ENCODE measurements at places on chromosomes 7 and 10.

DNA sequence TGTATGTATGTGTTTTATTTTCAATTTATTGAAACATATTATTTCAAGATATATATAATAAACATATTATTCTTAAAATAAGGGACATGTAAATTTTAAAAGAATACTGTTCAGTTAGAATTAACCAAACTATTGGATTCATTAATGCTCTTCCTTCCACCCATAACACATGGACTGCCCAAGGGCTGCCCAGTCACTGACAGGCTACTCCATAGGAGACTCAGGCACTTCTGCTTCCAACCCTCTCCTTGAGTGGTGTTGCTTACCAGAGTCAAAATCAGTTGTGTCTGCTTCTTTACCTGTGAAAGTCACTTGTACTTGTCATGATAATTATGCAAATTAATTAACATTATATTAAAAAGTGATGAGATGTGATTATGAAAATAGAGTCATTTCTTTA, 9.8 kb upstream of the GPR37 start:
- DNase-seq, result no peak

GRCh38 chr10:103504181-103504783, 10.8 kb downstream of the NEURL1 start:
- peak; percentile 74 for DNase-seq

GRCh38 chr7:144632724-144633123, 203.1 kb downstream of the TPK1 start:
- no peak for DNase-seq

DNA sequence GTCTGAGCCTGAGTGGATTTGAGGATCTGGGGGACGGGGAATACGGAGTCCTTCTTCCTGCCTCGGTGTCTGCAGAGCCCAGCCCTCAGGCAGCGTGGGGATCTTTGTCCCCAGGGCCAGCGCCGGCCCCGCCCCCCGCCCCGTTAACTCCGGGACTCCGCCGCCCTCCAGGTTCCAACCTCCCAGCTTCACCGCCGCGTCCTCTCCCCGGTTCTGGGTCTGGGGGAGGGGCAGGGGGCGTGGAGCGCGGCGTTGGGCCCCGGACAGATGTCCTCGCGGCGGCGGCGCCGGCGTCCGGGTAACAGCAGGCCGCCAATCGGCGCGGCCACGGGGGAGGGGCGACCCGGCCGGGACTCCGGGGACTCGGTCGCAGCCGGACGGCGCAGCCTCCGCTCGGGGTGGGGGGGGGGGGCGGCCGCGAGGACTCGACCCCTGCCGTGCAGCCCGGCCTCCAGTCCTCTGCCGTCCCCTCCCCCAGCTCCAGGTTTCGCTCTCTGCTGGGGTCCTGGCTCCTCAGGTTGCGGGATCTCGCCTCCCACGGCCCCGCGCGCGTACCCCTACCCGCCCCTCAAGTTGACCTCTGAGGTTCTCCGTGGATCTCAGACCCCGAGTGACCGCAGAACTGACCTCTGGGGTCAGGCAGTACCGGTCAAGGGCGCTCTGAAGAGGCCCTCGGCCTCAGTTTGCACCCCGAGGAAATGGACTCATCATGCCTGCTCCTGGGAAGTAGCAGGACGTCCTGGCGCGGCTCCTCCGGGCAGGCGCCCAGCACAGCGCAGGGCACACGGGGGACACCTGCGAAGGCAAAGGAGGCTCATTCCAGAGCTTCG, 2.3 kb upstream of the ELFN1 start:
- DNase-seq, result no peak

DNA sequence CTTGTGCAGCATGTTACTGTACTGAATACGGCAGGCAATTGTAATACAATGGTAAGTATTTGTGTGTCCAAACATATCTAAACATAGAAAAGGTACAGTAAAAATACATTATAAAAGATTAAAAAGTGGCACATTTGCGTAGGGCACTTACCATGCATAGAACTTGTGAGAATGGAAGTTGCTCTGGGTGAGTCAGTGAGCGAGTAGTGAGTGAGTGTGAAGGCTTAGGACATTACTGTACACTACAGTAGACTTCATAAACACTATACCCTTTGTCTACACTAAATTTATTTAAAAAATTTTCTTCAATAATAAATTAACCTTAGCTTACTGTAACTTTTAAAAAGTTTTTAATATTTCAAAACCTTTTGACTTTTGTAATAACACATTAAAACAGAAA, 37.5 kb downstream of the BPGM start:
- no peak for DNase-seq

DNA sequence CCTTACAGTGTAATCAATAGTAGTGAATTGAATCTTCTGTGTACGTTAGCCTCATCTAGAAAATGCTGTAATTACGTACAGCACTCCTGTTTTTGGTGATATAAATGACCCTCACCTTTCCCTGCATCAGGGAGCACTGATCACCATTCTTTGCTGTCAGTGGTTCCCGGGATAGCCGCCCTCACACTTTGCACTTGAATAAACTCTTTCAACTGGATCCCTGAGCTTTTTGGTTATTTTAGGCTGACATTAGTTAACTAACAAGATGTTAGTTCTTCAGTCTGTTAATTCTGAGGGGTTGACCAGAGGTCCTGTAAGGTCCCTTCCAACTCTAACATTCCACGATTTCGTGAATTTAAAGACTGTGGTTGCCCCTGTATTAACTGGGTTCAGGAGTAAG, 23.4 kb upstream of the ZC3HAV1 start:
- no peak for DNase-seq

- DNase-seq, result no peak
Measured at GRCh38 chr7:146660839-146661238, 544.2 kb downstream of the CNTNAP2 start.

DNA sequence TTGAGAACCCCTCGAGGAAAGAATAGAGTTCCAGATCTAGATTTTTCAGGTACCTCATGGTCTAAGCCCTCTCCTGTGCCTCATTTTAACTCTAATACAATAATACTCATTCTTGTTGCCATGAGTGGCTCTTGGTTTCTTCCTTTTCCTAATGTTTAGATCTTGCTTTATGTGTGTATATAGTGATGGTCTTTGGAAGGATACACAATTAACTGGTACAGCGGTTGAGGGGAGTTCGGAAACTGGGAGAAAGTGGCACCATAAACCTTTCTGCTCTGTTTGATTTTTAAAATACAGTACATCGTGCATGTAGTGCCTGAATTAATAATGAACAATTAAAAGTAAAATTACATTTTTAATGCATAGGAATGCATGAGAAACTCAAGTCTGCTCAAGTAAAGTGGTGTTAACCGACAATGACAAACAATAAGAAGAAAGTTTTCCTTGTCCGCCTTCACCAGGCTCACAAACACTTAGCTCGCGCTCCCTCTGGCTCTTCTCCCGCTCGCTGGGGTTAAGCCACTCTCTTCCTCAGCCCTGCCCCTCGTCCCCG, 386 bp upstream of the EIF4EBP2 start:
- no peak for DNase-seq

GRCh38 chr10:108515821-108516220, 1351.3 kb upstream of the SORCS1 start:
- DNase-seq, result no peak

- DNase-seq, result no peak
Measured at GRCh38 chr7:139362981-139363380, 3.3 kb downstream of the LUC7L2 start.

- DNase-seq, result no peak
Measured at GRCh38 chr10:99375426-99375825, 46.3 kb downstream of the CNNM1 start.

- DNase-seq, result no peak
Measured at GRCh38 chr7:140261522-140261921, 84.7 kb upstream of the KDM7A start.

- DNase-seq, result no peak
Measured at GRCh38 chr7:73960548-73960947, 67.4 kb upstream of the ELN start.

DNA sequence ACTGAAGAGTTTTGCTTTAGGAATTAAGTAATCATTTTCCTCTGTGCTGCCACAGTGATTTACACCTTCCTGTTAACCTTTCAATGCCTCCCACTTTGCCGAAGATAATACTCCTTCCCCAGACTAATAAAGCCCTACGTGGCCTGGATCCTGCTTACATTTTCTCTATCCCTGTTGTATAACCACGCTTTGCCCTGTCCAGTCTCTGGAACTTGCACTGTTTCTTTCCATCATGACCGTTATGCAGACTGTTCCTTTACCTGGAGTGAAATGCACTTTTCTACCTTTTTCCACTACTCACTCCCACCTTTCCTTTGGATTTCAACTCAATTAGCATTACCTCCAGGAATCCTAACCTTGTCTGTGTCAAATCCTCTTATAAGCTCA, 154.4 kb downstream of the PRKG1 start:
- DNase-seq, result no peak

DNA sequence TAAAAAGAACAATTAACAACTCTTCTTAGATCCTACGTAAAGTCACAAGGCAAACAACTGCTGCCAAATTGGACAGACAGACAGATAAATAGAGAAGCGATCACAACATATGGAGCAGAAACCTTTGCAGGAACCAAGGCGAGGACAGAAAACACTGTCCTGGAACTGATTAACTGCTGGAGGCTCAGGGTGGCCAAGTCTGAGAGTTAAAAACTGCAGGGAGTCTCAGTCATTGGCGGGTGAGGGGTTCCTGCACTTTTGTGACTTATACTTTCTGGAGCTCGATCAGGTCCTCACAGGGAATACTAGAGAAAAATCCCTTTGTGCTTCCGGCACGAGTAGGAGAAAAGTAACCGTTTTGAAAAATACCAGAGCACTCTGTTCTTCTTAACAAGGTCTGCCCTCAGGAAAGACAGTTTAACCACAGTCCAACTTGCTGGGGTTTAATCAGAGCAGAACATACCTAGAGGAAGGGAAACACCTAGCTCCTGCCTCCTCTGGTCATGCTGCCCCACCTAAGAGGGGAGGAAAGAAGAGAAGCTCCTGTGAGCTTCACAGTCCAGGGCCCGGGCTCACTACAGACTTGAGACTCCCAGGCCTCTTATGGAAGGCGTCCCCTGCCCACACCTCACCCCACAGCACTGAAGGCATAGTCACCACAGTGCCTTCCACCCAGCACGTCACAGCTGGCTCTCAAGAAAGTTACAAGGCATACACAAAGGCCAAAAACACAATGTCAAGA, 74.9 kb downstream of the LARP4B start:
- DNase-seq, result no peak

GRCh38 chr10:133024704-133025557, 62.8 kb upstream of the ADGRA1 start:
- no peak for DNase-seq

- no peak for DNase-seq
Measured at GRCh38 chr7:44264221-44264931, 61.0 kb downstream of the CAMK2B start.

DNA sequence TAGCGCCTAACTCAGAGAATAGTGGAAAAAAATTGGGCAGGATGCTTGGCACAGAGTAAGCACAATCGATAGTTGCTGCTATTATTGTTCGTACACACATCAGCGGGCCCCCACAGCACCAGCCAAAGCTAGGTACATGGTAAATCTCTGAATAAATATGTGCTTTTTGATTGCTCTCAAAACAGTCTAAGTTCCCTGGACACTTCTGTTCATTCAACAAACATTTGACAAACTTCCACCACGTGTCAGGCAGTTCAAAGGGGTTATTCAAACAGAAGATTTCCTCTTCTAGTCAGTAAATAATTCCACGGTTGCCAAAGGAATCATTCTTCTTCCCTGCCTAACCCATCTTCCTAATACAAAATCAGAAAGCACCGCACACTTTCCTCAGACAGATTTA, 150.8 kb downstream of the DGKI start:
- DNase-seq, result no peak

GRCh38 chr7:68276725-68277124, 1280.1 kb downstream of the TYW1 start:
- DNase-seq, result no peak

GRCh38 chr7:115352375-115352774, 430.5 kb downstream of the MDFIC start:
- DNase-seq, result no peak

GRCh38 chr10:121845044-121845784, 82.6 kb downstream of the ATE1 start:
- no peak for DNase-seq

Data from testis (tissue), 5 donors.